ENCODE measurements at places on chromosomes 7 and 10. TPM values are rescaled to one million over a fixed set of nuclear protein-coding genes. Genes with fewer than 3 reads are reported as not detected.

GRCh38 chr10:124629415-124629814, 114.8 kb downstream of the FAM53B start:
- H3K27ac ChIP-seq: peak overlapping the region; percentile 38
- no peak overlapping the region for H3K4me3 ChIP-seq
- H3K36me3 ChIP-seq: no peaks in the 10 kb centered on the region
- DNase-seq: no peak
- H3K4me1 ChIP-seq: peaks cover 44% of the 10 kb centered on the region

DNA sequence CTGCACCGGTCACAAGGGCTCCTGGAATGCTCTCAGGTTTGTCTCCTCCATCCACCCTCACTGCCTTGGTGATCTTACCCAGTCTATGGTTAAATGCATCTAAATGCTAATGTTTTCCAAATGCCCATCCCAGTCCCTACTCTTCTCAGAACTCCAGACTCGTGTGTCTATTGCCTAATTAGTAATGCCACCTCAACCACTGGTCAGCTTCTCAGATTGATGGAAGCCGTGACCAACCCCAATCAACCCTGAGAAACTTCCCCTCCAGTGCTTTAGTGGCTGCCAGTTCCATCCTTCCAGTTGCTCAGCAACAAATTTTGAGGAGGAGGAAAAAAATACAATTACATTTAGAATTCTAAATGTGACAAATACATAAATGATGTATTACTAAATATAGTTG, 18.6 kb downstream of the NUDCD3 start:
- no peaks in the 10 kb centered on the region for H3K36me3 ChIP-seq
- H3K27me3 ChIP-seq: no peaks in the 10 kb centered on the region
- no peaks in the 10 kb centered on the region for H3K4me1 ChIP-seq

DNA sequence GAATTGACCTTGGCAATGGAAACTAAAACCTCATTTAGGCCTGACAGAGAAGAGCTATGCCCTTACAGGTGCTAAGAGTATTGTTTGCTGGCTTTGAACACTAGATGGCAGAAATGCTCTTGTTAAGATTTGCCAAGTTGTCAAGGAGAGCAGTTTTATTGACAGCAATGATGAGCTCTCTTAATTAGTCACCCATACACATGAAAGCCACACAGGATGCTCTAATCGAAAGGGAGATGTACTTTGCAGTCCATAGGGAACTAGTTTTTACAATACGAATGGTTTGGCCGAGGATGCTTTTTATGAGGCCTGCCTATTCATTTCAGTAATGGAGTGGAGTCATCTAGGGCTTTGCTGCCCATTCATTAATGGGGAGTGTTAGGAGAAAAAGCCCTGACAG, 45.4 kb upstream of the MBL2 start:
- H3K4me3 ChIP-seq: no peak overlapping the region
- H3K27me3 ChIP-seq: no peaks in the 10 kb centered on the region
- no peaks in the 10 kb centered on the region for H3K4me1 ChIP-seq
- no peak overlapping the region for H3K27ac ChIP-seq
- no peaks in the 10 kb centered on the region for H3K36me3 ChIP-seq
- no peak for DNase-seq

GRCh38 chr7:157224627-157225026, 85.9 kb downstream of the UBE3C start:
- H3K27me3 ChIP-seq: no peaks in the 10 kb centered on the region
- no peaks in the 10 kb centered on the region for H3K36me3 ChIP-seq
- no peak overlapping the region for H3K4me3 ChIP-seq
- no peaks in the 10 kb centered on the region for H3K4me1 ChIP-seq

DNA sequence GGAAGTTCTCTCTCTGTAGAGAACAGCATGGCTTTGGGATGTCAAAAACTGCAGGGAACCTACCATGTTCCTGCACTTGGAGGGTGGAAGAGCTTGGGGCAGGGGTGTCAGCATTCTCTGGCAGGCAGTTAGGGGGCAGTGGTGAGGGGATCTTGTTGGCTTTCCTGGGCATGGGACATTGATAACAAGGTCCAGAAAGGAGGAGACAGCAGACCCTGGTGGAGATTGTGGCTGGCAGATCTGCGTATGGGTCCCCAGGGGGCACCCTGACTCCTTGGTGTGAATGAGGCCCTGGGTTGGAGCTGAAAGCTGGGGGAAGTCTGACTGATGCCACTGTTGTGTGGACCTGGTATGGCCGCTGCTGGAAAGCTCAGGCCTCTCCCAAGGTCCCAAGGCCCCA, 22.9 kb upstream of the CAMK2B start:
- no peak for DNase-seq
- H3K27ac ChIP-seq: no peak overlapping the region
- H3K36me3 ChIP-seq: peaks cover 4% of the 10 kb centered on the region
- no peaks in the 10 kb centered on the region for H3K4me1 ChIP-seq
- no peaks in the 10 kb centered on the region for H3K27me3 ChIP-seq

DNA sequence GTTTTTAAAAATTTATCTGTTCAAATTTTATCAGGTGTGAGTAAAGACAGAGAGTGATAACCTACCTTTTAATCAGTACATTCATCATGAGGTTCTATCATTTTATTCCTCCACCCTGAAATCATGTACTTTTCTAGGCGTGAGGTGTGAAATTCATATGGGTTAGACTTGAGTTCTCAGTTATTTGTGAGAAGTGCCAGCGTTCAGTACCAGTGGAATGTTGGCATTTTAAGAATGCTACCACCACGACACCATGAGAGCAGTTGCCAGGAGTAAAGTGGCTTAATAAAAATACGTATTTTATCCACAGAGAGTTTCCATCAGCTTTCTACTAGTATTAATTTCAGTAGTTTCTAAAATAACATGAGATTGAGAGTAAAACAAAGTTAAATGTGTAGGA, 104.1 kb upstream of the FERD3L start:
- no peak for DNase-seq
- no peaks in the 10 kb centered on the region for H3K27me3 ChIP-seq
- H3K27ac ChIP-seq: no peak overlapping the region
- H3K4me1 ChIP-seq: no peaks in the 10 kb centered on the region

DNA sequence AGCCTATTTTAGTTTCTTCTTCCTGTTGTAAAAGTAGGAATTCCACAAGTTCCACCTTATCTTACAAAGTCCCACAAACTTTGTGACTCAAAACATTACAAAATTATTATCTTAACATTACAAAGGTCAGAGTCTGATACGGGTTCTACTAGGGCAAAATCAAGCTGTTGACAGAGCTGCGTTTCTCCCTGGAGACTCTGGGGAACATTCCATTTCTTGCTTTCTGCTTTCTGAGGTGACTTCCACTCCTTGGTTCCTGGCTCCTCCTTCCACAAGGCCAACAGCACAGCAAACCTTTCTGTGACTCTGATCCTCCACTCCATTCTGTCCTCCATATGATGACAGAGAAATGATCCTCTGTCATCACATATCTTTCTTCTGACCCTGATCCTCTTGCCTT, 10.6 kb downstream of the OR2F1 start:
- no peaks in the 10 kb centered on the region for H3K27me3 ChIP-seq
- no peak for DNase-seq
- no peak overlapping the region for H3K27ac ChIP-seq
- H3K4me3 ChIP-seq: no peak overlapping the region
- H3K4me1 ChIP-seq: no peaks in the 10 kb centered on the region

DNA sequence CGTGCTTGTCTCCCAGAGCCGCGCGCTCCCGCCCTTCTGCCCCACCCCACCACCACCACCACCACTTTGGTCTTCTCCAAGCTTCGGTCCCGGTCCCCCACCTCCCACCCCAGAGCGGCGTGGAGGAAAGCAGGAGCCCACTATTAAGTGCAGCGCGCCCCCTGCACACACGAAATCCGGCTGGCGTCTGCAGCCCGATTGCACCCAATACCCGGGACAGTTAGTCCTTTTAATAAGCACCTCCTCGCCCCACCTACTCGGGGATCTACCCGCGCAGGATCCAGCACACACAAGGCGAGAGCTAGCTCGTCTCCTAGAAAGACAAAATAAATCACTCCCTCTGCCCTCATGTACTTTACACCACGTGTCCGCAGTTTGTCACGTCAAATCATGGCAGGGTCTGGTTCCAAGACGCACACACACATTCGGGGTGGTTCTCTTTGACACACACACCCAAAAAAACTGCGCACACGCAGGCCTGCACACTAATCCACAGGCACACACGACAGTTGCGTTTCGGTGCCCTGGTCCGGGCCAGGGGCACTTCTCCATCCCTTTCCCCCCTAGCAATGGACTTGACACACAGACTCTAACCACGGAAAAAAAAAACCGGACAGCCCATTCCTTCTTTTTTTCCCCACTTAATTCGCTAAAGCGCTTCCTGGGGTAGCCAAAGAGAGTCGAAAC, 1.6 kb downstream of the SFMBT2 start:
- no peak for DNase-seq
- H3K27me3 ChIP-seq: peaks cover 17% of the 10 kb centered on the region
- peak overlapping the region; percentile 65 for H3K4me3 ChIP-seq
- peak overlapping the region; percentile 93 for H3K27ac ChIP-seq
- peaks cover 8% of the 10 kb centered on the region for H3K4me1 ChIP-seq
- H3K36me3 ChIP-seq: no peaks in the 10 kb centered on the region

GRCh38 chr10:58622246-58622645, 109.6 kb downstream of the BICC1 start:
- no peaks in the 10 kb centered on the region for H3K4me1 ChIP-seq
- no peaks in the 10 kb centered on the region for H3K36me3 ChIP-seq
- no peak overlapping the region for H3K27ac ChIP-seq
- DNase-seq: no peak
- no peak overlapping the region for H3K4me3 ChIP-seq
- no peaks in the 10 kb centered on the region for H3K27me3 ChIP-seq

DNA sequence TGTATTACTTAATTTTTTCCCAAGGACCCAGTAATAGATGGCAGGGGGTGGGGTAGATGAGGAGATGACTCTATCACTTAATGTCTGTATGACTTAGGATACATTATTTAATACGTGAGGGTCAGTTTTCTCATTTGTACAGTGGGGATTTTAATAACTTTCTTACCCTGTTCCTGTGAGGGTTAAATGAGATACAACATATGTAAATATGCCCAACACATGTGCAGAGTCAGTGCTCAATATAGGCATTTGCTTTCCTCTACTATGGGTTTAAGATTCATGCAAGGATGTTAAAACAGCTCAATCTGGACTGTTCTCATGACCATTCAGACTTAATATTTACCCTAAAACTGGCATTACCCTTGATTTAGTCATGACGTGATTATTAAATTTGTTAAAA, 31.2 kb downstream of the ST7 start:
- H3K4me1 ChIP-seq: no peaks in the 10 kb centered on the region
- no peak overlapping the region for H3K27ac ChIP-seq
- H3K36me3 ChIP-seq: no peaks in the 10 kb centered on the region
- H3K27me3 ChIP-seq: no peaks in the 10 kb centered on the region
- DNase-seq: no peak

DNA sequence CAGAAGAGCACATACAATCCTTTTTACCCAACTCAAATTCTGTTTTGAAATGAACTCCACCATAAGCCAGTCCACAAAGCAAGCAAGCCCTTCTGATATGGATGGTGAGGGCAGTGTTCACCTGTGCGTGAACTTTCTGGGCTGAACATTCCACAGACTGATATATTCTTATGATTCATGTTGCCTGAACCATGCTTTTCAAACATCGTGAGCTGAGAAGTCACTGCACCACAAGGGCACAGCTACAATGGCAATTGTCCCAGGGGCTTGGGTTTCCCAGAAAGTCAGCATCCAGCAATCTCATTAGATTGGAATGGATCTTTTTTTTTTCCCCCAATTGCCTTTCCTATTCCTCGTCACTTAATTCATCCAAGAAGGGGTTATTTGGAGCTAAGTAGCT, 86.9 kb upstream of the ZNF438 start:
- DNase-seq: no peak
- H3K27ac ChIP-seq: no peak overlapping the region

- H3K4me3 ChIP-seq: peak overlapping the region; percentile 10
- no peaks in the 10 kb centered on the region for H3K27me3 ChIP-seq
- no peaks in the 10 kb centered on the region for H3K4me1 ChIP-seq
- H3K27ac ChIP-seq: peak overlapping the region; percentile 54
These were observed 216.7 kb downstream of the ADAM12 start for GRCh38 chr10:126171555-126171954.

- DNase-seq: no peak
- no peaks in the 10 kb centered on the region for H3K36me3 ChIP-seq
These were observed 30.7 kb downstream of the NUDT5 start for GRCh38 chr10:12165036-12165435.

- no peaks in the 10 kb centered on the region for H3K36me3 ChIP-seq
- DNase-seq: no peak
- no peaks in the 10 kb centered on the region for H3K4me1 ChIP-seq
These were observed 476.5 kb upstream of the POT1 start for GRCh38 chr7:125406111-125406510.

DNA sequence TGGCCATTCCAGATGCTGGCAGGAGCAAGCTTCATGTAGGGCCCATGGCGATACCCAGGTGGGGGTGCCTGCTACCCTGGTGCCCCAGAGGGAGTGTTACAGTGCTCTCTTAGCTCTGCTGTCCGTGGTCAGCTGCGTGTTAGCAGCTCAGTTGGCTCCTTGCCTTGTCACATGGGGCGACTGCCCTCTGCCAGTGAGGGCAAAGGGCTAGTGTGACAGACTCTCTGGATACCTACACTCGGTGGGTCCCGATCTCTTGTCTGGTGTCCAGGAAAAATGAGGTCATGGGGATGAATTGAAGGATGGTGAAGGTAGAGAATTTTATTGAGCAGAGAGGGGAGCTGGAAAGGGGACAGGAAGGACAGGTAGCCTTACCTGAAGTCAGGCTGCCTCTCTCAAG, 152.2 kb downstream of the CYP26A1 start:
- H3K4me1 ChIP-seq: no peaks in the 10 kb centered on the region
- peak overlapping the region; percentile 52 for H3K27ac ChIP-seq
- H3K36me3 ChIP-seq: no peaks in the 10 kb centered on the region
- no peak for DNase-seq
- no peaks in the 10 kb centered on the region for H3K27me3 ChIP-seq

NODAL gene
- not detected for total RNA-seq

RBM48 gene
- 10.8 TPM for total RNA-seq

CNTNAP2 gene
- total RNA-seq: not detected

C10orf67 gene
- 0.29 TPM for total RNA-seq

SPDYE2B gene
- not detected for total RNA-seq

VWDE gene
- total RNA-seq: 17.0 TPM

NME8 gene
- total RNA-seq: not detected

BAIAP2L1 gene
- total RNA-seq: 11.0 TPM
